NCI-H526 (cell line): ENCODE measurements at places on chromosomes 11 and 22.

DNA sequence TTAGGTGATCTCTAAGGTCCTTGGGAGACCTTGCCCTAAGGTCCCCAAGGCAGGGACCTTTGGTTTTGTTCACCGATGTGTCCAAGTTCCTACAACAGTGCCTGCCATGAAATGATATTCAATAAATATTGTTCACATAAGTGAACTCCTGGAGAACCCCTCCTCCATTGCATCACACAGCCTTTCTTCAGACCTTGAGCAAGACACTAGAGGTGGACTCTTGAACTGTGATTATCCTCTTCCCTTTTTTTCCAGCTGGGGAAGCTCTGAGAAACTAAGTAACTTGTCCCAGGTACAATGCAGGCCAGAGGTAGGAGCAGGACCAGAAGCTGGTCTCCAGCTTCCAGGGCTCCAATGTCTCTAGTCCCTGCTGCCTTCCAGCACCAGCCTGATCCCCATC, 76.6 kb upstream of the LMO1 start:
- DNase-seq: no peak

DNA sequence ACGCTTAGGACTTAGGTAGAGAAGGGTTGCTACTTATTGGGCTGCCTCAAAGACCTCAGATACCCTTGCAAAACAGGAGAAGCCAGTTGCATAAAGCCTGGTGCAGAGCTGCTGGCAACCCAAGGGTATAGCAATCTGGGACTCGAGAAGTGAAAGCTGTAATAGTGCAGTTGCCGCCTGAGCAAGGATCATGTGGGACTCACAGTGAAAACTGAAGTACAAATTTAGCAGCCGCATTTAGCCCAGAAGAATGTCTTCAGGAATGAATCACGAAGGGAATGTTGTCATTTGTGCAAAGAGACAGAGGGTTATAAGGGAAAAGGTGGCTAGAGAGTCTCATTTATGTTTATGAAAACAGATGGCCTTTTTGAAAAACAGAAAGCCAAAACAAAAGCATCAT, 267.2 kb downstream of the TENM4 start:
- no peak for DNase-seq

DNA sequence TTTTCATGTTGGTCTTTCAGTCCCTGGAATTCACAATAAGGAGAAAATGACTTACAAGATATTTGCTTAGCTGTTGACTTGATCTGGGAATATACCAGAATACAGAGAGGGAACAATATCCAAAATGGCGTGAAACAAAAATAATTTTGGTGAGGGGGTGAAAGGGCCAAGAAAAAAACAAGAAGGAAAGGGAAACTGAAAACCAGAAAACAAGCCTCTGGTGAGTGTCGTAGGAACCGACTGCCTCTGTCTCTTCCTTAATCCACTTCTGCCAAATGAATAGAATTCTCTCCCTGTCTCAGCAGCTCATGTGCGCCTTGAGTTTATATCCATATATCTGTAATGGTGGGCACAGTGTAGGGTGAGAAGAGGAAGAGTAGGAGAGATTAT, 367.6 kb downstream of the ETS1 start:
- no peak for DNase-seq

GRCh38 chr11:12109591-12110196, 696 bp upstream of the MICAL2 start:
- DNase-seq: no peak

DNA sequence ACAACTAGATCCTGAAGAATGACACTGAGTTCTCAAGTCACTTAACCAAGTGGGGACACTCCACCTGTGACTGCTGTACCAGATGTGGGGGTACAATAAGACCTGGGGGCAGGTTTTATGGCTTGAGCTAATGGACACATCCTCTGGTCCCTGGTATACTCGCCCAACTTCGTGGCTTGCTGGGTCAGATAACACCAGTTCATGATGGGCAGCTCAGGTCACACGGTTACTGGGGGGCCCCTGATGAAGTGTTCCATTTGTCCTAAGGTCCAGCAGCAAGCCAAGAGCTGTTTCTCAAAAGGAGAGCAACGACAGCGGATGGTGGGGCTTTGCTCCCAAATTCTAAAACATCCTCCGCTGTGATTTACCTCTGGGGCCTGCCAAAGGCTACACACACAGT, 1368.4 kb downstream of the BRD1 start:
- no peak for DNase-seq

DNA sequence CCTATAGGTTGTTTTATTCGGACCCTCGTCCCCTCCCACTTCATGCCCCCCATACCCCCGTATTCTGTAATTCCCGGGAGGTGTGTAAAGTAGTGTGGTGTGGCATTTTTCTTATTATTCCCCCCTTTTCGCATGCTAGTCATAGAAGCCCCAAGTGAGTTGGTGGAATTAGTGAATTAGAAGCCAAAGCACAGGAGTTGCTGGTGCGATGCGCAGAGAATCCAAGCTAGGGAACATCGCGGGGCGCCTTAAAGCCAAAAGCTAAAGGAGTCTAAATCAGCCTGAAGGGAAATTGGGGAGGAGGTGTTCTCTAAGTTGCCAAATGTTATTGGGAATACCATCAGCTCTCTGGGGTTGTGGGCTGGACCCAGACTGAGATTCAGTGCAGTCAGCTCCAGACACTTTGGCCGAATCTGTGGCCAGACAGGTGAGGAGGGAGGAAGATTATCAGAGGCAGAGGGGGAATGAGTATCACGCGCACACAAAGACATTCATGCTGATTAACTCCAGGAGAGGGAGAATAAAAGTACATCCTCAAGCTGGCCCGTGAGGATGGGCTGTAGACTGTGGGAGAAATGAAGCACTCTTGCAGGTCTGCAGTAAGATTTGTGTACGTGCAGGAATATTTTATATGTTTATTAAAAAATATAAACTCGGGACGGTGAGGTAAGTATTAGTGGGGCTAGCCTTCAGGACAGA, 102.8 kb upstream of the HSD17B12 start:
- DNase-seq: no peak

DNA sequence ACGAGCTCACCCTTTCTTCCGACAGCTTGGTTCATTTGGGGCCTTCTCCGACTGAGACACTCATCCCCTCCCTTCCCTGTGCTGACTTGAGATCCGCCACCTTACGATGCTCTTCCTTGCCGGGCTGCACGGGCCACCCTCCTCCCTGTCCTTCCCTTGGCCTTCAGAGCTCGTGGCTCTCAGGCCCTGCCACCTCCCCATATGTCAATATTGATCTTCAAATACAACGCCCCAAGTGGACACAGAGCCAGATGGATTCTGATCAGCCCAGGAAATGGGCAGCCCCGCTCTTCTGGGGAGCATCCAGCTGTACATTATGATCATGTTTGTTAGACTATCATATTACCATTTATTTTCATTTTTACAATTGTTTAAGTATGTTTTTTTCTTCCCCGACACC, 812.8 kb downstream of the TBC1D22A start:
- no peak for DNase-seq

GRCh38 chr11:82521427-82521826, 212.2 kb downstream of the FAM181B start:
- DNase-seq: no peak
